HS-5 (cell line): ENCODE measurements at places on chromosomes 5 and 9.

GRCh38 chr5:157381746-157382145, 78.3 kb upstream of the NIPAL4 start:
- no peak for DNase-seq

GRCh38 chr9:130264414-130265350, 878 bp upstream of the HMCN2 start:
- no peak for DNase-seq

DNA sequence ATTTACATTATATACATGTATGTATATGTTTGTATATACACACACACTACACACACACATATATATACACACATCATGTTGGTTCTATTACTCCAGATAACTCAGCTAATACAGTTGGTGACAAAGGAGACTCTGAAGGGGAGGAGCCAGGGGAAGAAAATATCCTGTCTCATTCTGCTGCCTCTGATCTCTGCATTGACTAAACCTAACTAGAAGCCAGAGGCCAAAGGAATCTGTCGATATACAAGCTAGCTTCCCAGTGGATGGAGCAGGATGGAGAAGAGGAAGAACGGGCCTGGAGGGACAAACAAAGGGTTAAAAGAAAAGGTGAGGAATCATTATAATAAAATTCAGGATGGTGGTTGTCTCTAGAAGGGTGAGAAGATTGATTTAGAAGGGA, 13.7 kb upstream of the RHOBTB3 start:
- DNase-seq, result no peak

DNA sequence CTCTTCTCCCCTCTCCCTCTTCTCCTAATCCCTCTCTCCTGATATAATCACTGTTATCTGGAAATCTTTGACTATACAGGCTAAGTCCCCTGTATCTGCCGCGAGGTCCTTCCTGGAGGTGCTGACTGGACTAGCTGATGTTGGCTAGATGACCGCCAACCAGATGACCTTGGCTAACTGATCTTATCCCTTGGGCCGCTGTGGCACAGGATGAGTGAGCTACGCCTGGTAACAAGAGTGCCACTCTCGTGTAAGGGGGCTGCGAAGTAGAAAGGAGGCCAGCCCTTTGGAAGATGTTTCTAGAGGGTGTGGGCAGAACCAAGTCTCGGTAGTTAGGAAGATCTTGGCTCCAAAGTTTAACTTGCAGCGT, 345 bp upstream of the PRRC1 start:
- DNase-seq, result peak; percentile 9

DNA sequence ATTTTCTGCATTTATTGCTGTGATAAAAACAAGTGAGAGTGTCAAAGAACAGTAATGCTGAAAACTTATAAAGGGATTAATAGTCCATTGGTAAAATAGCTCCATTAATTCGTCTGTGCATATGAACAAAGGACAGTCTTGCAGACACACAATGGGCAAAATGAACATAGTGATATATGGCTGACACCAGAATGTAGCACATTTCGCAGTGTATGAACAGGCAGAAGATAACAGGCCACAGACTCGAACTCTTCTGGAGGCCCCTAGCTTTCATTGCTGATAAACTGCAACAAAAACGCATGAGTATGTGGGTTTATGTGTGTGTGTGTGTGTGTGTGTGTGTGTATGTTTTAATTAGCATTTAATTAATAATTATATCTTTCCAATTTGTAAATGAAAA, 354.8 kb downstream of the TAF11L14 start:
- DNase-seq, result no peak

- DNase-seq, result no peak
Observed at GRCh38 chr5:33857037-33857436, 34.8 kb downstream of the ADAMTS12 start.

- DNase-seq, result no peak
Observed at GRCh38 chr9:82757924-82758323, 305.0 kb downstream of the RASEF start.

- DNase-seq, result no peak
Observed at GRCh38 chr9:99005651-99006050, 61.9 kb downstream of the COL15A1 start.
